ENCODE measurements at places on chromosomes 3 and 15.

DNA sequence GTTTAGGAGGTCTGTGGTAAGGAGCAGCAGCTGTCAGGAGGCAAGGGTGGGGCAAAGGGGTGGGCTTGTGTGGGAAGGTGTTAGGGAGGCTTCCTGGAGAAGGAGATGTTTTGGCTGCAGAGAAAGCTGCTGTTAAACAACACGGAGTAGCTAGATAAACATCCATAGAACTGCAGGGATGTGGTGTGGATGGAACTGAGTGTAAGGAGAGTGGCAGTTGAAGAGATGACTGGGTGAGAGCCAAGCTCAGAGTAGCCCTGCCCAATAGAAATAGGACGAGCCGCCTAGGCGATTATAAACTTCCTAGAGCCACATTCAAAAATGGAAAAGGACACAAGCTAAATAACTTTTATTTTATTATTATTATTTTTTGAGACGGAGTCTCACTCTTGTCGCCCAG is 19.9 kb downstream of the RPLP1 start:
- DNase-seq: no peak

DNA sequence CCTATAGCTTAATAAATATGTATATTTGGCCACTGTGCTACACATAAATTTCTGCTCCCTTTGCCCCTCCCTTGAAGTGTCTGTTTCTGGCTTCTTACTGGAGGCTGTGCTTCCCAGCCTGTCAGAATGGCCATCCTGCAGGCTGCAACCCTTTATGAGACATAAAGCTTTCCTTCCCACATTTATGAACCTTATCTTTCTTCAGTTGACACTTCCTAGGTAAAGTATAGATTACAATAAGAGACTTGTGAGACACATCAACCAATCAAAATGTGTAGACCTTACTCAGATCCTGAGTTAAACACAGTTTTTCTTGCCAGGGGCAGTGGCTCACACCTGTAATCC is 29.5 kb downstream of the SCN11A start:
- DNase-seq: no peak

DNA sequence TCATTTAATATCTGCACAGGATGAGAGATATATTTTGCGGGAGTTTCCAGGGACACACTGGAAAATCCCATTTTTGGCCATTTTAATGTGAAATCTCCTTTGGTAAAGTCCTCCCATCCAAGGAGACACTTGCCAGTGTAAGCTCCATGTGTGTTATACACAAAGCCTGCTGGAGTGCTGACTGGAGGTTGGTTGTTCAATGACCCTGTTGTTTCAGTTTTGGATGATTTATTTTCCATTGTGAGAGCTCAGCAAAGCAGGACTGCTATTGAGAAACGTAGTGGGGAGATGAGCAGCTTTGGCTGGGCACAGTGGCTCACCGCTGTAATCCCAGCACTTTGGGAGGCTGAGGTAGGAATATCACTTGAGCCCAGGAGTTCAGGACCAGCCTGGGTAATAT is 127.7 kb downstream of the NUP210 start:
- no peak for DNase-seq

DNA sequence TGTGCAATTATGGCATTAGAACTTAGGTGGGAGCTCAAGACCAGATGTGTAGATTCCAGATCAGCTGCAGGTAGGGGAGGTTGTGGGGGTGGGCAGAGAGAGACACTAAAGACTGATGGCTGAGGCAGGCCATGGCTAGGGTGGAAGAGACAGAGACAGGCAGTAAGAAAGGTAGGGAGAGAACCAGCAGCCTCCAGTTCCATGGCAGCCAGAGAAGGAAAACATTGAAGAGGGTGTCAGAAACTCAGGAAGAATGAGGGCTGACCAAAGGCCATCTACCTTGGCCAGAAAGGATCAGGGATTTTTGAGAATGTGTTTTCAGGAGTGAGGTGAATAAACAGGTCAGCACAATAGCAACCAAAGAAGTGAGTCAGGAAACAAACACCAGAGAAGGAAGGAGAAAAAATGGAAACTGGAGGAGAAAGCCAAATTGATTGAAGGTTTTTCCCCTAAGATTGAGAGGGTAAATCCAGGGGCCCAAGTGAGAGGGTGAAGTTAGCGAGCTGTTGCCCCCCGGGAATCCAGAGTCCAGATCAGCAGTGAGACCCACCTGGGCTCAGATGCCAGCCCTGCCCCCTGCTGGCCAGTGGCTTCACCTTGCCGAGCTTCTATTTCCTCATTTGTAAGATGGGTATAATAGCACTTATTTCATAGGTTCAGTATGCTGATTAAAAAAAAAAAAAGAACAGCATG is 41.0 kb downstream of the ABHD2 start:
- peak; percentile 39 for DNase-seq

DNA sequence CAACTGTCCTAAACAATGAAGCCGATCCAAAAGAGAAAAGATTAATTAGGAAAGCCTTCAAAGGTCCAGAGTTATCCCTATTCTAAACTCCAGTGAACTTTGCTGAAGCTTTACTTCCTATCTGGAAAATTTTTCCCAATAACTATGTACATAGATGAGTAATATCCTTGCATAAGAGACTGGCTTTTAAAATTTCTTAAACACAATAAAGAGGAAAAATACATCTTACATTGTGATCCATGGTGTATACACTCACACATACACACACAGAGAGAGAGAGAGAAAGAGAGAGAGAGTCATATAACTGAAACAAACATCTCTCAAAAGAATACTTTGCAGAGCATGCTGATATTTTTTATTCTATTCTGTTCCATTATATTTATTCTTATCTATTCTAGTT is 20.0 kb downstream of the SPTSSB start:
- no peak for DNase-seq

DNA sequence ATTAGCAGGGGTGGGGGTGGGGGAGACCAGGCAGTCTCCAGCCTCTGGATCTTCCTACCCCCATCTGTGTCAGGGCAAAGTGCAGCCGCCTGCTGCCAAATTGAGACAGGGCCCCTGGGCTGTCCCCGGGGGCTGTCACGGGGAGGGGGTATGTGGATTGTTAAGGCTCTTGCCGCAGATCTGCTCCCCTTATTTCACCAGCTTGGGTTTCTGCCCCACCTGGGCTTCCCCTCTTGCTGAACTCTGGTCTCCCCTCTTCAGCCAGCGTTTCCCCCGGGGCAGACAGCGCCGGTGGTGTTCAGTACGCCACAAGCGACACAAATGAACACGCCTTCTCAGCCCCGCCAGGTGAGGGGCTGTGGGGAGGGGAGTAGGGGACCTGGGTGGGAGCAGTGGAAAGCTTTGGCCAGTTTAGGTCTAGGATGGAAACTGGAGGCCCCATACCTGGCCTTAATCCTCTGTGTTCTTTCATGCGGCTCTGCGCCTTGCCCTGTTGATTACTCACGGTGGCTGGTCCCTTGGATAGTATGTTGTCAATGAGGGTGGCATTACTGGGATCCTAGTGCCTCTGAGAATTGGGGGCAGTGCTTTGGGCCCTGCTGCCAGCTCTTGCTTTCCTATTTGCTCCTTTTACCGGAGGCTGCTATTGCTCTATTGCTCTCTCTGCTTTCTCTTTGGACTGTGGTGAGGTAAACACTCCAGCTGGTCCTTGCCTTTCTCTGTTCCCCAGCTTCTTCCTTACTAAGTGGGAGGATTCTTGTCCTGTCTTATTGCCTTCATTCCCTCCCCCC is 1.7 kb downstream of the EIF4G1 start:
- no peak for DNase-seq
